ENCODE measurements at places on chromosomes 1 and 21.
A peak's percentile ranks its signal among the peaks of the same experiment; 100 is the strongest.

DNA sequence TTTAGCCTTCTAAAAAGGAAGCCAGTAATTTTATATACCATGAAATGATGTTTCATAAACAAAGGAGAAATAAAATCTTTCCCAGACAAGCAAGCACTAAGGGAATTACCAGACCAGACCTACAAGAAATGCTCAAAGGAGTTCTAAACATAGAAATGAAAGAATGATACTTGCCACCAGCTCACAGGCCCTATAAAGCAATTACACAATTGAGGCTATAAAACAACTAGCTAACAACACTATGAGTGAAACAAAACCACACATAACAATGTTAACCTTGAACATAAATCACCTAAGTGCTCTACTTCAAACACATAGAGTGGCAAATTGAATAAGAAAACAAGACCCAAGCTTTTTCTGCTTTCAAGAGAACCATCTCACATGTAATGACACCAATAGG is 123.8 kb downstream of the BARHL2 start:
- no peak for DNase-seq

DNA sequence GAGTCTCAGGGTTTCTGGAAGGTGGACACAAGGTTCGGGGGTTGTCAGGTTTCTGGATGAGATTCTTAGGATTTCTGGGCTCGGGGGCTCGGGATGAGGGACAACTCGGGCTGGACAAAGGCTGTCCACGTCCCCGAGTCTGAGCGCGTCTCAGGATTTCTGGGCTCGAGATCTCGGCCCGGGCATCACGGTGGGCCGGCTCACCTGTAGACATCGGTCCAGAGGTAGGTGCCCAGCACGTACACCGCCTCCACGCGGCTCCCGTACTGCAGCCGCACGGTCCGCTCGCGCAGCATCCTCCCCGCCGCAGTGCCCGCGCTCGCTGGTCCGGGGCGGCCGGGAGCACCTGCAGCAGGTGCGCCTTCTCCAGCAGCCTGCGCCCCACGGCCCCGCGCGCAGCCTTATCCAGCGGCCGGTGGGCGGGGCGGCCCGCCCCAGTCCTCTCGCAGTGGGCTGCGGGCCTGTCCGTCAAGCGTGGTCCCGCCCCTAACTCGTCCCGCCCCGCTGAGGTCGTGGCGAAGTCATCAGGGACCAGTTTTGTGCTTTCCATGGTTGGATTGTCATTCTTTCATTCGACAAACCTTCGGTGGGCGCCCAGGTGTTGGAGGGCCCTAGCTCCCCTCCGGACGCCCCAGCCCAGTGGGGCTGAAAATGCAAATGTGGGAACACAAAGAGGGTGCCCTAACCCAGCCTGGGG is at the start of gene PADI2:
Gene PADI2 (minus strand): TSS at position 376 of the 697 bp plus-strand sequence. CDS start 80 bp downstream, at position 296.
- peak; percentile 15 for DNase-seq

GRCh38 chr1:188089461-188089860 is 1260.7 kb downstream of the PLA2G4A start:
- no peak for DNase-seq

DNA sequence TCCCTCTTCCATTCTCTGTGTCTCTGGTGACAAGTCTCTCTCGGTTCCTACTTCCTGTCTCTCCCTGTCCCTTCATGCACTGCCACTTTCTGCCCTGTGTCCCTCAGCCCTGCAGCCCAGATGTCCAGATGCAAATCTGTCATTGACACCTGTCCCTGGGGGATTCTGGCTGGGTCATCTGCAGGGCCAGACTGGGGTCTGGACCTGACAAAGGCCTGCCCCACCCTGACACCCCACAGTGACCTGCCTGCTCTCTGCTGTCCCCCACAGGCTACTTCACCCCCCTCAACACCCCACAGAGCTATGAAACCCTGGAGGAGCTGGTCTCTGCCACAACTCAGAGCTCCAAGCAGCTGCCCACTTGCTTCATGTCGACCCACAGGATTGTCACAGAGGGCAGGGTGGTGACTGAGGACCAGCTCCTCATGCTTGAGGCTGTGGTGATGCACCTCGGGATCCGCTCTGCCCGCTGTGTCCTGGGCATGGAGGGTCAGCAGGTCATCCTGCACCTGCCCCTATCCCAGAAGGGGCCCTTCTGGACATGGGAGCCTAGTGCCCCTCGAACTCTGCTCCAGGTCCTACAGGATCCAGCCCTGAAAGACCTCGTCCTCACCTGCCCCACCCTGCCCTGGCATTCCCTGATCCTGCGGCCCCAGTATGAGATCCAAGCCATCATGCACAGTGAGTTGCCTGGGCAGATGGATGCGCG is 7.2 kb downstream of the THEMIS2 start:
- no peak for DNase-seq

DNA sequence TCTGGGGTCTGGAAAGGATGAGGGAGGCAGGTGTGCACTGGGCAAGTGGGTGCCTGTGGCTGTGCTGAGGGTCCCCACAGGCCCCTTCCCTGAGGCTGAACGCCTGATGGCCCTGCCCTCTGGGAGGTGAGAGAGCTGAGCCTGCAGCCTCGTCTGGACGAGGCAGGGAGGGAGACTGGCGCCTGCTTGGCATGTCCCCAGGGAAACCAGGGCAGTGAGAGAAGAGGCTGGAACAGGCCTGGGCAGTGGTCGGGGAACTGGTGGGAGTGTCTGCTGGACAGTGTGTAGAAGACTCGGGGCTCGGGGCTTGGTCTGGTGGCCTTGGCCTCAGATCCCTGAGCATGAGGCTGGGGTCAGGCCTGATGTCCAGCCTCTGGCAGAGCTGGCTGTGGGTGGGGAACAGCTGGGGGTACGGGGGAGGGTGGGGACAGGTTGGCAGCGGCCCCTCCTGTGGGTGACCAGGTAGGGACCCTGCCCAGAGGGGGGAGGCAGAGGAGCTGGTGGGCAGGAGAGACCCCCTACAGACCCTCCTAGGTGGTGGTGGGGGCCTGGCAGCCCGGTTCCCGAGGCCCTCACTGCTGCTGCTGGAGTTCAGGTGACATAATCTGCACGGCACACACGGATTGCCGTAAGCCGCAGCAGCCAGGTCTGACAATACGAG is 30.8 kb upstream of the PLCH2 start:
- no peak for DNase-seq

GRCh38 chr1:236063919-236064673 is 794 bp downstream of the NID1 start:
- DNase-seq = no peak

DNA sequence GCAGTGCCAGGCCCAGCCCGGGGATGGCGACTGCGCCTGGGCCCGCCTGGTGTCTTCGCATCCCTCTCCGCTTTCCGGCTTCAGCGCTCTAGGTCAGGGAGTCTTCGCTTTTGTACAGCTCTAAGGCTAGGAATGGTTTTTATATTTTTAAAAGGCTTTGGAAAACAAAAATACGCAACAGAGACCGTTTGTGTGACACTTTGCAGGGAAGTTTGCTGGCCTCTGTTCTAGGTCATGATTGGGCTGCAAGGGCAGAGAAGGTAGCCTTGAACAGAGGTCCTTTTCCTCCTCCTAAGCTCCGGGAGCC is 719 bp downstream of the SOD1 start:
- DNase-seq = no peak

GRCh38 chr1:201739080-201739479 is 89.9 kb upstream of the IPO9 start:
- no peak for DNase-seq

GRCh38 chr1:183543619-183544204 is 46.5 kb downstream of the NCF2 start:
- DNase-seq = peak; percentile 72

- DNase-seq = no peak
Measured at GRCh38 chr1:29590583-29591565, 354.6 kb downstream of the PTPRU start.

- DNase-seq = no peak
Measured at GRCh38 chr1:93221913-93222312, 41.4 kb downstream of the CCDC18 start.

DNA sequence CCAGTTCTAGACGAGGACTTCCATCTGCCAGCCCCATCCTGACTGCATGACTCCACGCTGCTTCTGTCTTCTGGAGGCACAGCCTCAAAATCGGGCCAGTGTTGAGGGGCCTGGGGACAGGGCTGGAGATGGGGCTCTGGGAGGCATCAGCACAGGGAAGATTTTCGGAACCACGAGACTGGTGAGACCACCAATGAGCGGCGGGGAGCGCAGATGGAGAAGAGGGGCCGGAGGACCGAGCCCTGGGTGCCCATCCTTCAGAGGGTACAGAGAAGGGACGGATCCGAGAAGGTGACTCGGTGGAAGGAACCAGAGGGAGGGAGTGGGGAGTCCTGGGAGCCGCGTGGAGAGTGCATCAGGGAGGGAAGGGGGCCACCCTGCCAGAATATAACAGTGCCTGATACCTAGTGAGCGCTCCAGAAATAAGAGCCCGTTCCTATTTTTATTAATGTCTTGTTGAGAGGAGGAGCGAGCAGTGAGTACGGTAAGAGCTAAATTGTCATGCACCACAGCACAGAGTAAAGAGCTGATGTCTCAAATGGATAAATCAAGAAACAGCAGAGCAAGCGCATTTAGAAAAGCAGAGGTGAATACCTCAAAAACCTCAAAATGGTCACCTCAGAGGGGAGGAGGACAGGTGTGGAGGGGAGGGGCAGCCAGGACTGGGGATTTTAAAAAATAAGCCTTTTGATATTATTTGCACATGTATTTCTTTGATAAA is 26.2 kb upstream of the KIF26B start:
- DNase-seq = no peak

DNA sequence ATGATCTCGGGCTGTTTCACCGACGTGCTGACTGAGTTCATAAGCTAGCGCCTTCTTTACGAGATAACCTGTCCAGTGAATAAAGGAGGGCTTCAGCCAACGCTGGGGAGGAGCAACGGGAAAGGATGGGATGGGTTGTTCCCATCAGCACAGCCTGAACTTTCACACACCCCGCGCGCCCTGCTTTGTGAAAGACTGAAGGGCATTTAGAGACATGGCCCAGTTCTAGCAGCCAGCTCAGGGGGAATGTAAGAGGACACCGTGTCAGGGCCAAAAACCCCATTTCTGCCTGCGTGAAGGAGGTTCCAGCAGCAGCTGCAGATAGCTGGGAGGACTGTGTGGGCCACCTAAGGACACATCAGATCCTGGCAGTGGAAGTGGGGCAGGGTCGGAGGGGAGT is 255.1 kb upstream of the RAB4A start:
- DNase-seq = no peak

DNA sequence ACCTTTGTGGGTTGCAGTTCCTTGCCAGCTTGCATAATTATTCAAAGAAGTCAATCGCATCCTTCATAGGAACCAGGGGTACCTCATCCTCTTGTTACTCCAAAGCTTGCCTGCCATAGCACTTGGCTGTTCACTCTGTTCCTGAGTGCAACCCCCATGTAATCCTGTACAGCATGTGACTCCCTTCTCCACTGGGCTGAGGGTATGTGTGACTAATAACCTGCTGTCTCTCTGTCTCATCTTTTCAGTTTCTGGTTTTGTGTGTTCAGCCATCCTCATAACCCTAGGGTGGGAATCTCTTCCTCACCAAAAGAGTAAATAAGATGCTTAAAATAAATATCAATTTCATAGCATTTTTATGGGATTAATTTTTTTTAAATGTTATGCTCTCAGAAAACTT is 351.9 kb downstream of the S1PR1 start:
- no peak for DNase-seq

- DNase-seq = no peak
Measured at GRCh38 chr1:107132780-107133179, 8.1 kb upstream of the NTNG1 start.

DNA sequence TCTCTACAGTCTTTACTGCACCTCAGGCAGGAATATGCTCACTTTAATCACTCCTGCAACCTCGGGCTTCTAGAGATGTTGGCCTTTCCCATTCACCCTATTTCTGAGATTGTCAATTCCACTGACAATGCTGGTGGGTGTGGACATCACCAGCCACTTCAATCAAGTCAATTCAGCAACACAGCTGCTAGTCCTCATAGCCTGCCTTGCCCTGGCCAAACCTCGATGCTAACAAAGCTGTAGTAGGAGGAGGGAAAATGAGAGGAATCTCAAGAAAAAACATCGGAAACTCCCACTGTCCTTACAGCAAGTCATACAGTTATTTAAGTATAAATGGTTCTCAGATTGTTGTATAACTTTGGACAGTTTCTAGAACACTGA is 155.0 kb downstream of the KCNH1 start:
- no peak for DNase-seq

Data from NCI-H460 (cell line).